ENCODE measurements at places on chromosomes 1 and 21. TPM values are rescaled to one million over a fixed set of nuclear protein-coding genes. Genes with fewer than 3 reads are reported as not detected.

The SELE gene
- total RNA-seq = not detected

The USP25 gene
- total RNA-seq = 43.9 TPM

The DYNLT5 gene
- total RNA-seq = 0.65 TPM

The TDRD5 gene
- total RNA-seq = not detected

The SLC35A3 gene
- total RNA-seq = 34.9 TPM

The SEC16B gene
- total RNA-seq = 2.5 TPM

The FAF1 gene
- total RNA-seq = 45.1 TPM

The SLC35F3 gene
- total RNA-seq = 0.23 TPM

The TMPRSS2 gene
- total RNA-seq = not detected

The FAM229A gene
- 0.98 TPM for total RNA-seq

The ZNF593OS gene
- total RNA-seq = not detected

The ZNF683 gene
- total RNA-seq = not detected

The LBR gene
- 14.1 TPM for total RNA-seq

The C4BPB gene
- not detected for total RNA-seq

The A3GALT2 gene
- total RNA-seq = not detected

The TACSTD2 gene
- total RNA-seq = 0.26 TPM
